ENCODE measurements at places on chromosomes 4 and X.

DNA sequence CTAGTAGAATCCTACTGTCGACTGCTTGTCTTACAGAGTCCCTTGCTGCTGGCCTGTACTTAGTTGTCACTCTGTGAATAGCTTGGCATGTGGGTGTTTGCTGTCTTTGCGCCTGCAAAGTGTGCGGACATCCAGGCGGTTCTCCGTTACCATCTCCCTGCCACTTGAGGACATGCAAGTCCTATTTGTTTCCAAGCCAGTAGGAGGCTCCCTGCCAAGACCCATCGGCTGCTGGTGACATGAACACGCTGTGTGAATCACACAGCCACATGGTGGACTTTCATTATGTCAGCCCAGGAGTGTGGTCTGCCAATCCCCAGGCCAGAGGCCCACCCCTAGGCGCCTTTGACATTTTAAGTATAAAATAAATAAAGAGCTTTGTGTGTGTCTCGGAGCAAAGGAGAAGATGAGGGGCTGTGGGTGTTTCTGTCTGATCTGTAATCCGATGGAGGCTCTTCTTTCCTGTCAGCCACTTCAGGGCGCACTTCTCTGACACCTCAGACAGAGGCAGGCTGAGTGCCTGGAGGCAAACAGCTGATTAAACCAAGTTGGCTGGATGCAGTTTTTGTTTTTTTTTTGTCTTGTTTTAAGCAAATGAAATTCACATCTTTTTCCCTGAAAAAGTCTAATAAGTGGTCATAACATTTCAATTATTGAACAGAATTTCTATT is 51.5 kb downstream of the ALPK1 start:
- DNase-seq = no peak

DNA sequence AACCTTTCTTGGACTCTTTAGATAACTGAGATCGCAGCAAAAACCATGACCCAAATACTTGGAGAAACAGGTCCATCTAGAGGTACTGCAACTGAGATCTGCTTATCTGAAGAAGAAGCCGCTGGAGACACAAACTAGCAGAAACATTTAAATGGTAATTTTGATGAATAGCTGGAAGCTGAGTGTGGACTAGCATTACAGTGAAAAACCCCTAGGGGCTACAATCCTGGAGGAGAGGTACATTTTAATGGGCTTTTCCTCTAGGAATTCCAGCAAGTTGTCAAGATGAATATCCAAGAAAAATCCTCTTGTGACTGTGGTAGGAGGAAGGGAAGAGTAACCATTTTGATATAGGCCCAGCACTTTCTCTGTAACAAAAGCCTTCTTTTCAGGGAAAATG is 592.5 kb upstream of the GRIA3 start:
- no peak for DNase-seq

- no peak for DNase-seq
These were observed 41.9 kb downstream of the RWDD4 start for GRCh38 chr4:183617075-183617474.

DNA sequence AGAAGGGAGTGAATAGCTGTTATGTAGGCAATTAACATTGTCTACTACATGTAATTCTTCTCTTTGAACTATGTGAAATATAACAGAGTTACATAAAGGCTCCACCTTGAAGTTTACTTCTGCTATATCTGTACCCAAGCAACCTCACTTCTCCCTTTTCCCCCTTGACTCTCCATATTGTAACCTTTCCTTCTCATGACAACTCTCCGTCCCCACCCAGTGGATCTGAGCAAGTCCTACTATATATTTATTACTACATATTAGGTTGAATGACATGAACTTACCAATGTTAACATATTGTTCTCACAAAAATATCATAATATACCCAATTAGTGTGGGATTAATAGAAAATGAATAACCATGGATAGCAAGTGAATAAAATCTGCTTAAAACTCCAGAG is 93.2 kb upstream of the ATP8A1 start:
- DNase-seq = no peak

GRCh38 chrX:132216283-132216682 is 3.0 kb downstream of the RAP2C start:
- peak; percentile 2 for DNase-seq

Data from stimulated activated naive CD4-positive, alpha-beta T cell treated with Interleukin-2 at 50 U/mL for 16 hours (primary cell).